ENCODE measurements at places on chromosomes 4 and X. TPM values are rescaled to one million over a fixed set of nuclear protein-coding genes. Genes with fewer than 3 reads are reported as not detected.

- no peaks in the 10 kb centered on the region for H3K27me3 ChIP-seq
- no peak overlapping the region for H3K4me3 ChIP-seq
- no peaks in the 10 kb centered on the region for H3K4me1 ChIP-seq
- H3K36me3 ChIP-seq: no peaks in the 10 kb centered on the region
- no peak for DNase-seq
- H3K27ac ChIP-seq: no peak overlapping the region
These were observed 18.3 kb upstream of the HHIP start for GRCh38 chr4:144627663-144628076.

GRCh38 chr4:128521648-128522111, 234.1 kb upstream of the PGRMC2 start:
- no peak overlapping the region for H3K27ac ChIP-seq
- no peaks in the 10 kb centered on the region for H3K27me3 ChIP-seq
- H3K4me3 ChIP-seq: no peak overlapping the region
- peaks cover 39% of the 10 kb centered on the region for H3K4me1 ChIP-seq

- H3K4me1 ChIP-seq: peaks cover 2% of the 10 kb centered on the region
- DNase-seq: no peak
- H3K27ac ChIP-seq: no peak overlapping the region
- H3K27me3 ChIP-seq: peaks cover 6% of the 10 kb centered on the region
- no peaks in the 10 kb centered on the region for H3K36me3 ChIP-seq
These were observed 7.1 kb upstream of the CYTL1 start for GRCh38 chr4:5026371-5026770.

GRCh38 chr4:46927201-46927600, 18.2 kb upstream of the COX7B2 start:
- no peaks in the 10 kb centered on the region for H3K36me3 ChIP-seq
- H3K27ac ChIP-seq: no peak overlapping the region
- H3K4me3 ChIP-seq: no peak overlapping the region
- no peak for DNase-seq
- H3K27me3 ChIP-seq: no peaks in the 10 kb centered on the region

GRCh38 chr4:56959100-56959499, 18.3 kb downstream of the NOA1 start:
- H3K27ac ChIP-seq: no peak overlapping the region
- no peaks in the 10 kb centered on the region for H3K36me3 ChIP-seq
- peaks cover 6% of the 10 kb centered on the region for H3K4me1 ChIP-seq
- DNase-seq: peak; percentile 24
- no peaks in the 10 kb centered on the region for H3K27me3 ChIP-seq

The LARP7 gene
- 38.8 TPM for total RNA-seq

DNA sequence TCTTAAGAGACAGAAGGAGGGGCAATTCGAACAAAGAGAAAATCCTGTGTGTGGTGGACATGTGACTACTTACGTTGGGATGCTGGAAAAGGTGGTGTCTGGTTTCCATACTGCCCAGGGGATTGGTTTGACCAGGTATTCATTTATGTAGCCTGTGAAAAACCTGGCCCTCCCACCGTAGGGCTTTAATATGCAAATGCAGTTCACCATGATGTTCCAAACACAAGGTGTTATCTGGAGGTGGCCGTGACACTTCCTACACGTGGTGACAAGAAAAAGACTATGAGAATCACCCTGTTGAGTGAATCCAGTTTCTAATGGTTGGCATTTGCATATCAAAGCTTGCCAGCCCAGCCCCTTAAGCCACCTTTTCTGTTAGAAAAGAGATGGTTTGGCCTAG, 27.9 kb downstream of the UGT2B4 start:
- DNase-seq: no peak
- no peaks in the 10 kb centered on the region for H3K4me1 ChIP-seq
- H3K27ac ChIP-seq: no peak overlapping the region
- no peak overlapping the region for H3K4me3 ChIP-seq

The ZMAT1 gene
- total RNA-seq: 0.51 TPM

DNA sequence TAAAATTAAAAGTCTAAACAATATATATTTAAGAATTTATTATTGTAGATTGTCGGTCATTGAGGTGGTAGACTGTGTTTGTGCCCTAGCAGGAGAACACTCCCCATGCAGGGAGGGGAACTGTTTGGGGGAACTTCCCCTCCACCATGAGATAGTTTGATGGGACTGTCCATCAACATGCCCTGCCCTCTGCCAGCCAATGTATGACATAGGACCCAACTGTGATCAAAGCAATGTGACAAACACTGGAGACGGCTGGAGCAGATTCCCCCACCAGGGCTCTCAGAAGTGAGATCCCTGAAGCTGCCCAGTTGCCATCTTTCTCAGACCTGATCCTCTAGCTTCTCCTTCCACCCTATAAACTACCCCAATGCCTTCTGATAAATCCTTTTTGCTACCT, 44.9 kb downstream of the SH3KBP1 start:
- H3K27ac ChIP-seq: no peak overlapping the region
- H3K27me3 ChIP-seq: no peaks in the 10 kb centered on the region
- no peak overlapping the region for H3K4me3 ChIP-seq
- no peaks in the 10 kb centered on the region for H3K36me3 ChIP-seq
- no peaks in the 10 kb centered on the region for H3K4me1 ChIP-seq

The SPP1 gene
- total RNA-seq: 0.26 TPM

The SLC4A4 gene
- 9.8 TPM for total RNA-seq

The FGB gene
- not detected for total RNA-seq

GRCh38 chrX:46642145-46642544, 68.6 kb downstream of the CHST7 start:
- H3K4me3 ChIP-seq: no peak overlapping the region
- H3K4me1 ChIP-seq: no peaks in the 10 kb centered on the region
- peak; percentile 62 for DNase-seq
- H3K27me3 ChIP-seq: no peaks in the 10 kb centered on the region
- no peak overlapping the region for H3K27ac ChIP-seq

The NAP1L2 gene
- 3.6 TPM for total RNA-seq

GRCh38 chrX:13763489-13763888, 28.9 kb downstream of the OFD1 start:
- peak; percentile 38 for DNase-seq
- H3K4me1 ChIP-seq: no peaks in the 10 kb centered on the region
- no peak overlapping the region for H3K4me3 ChIP-seq
- H3K27me3 ChIP-seq: no peaks in the 10 kb centered on the region

The FOXP3 gene
- total RNA-seq: under 0.01 TPM

The SOWAHD gene
- 0.26 TPM for total RNA-seq

DNA sequence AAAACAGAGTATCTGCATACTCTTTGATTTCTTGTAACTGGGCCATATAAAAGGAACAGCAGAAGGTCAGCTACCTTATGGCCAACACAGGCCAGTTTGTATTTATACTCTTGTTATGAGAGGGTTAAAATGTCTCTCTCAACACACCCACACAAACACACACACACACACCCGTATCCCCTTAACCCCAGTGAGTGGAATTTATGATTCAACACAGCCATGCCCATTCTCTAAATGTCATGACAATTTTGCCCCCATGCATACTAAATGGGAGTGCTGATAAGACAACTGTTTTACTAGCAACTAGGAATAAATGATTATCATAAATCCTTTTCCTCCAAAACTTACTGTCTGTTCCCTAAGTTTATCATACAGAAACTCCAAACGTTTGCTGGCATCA, 22.1 kb upstream of the SCD5 start:
- no peaks in the 10 kb centered on the region for H3K4me1 ChIP-seq
- no peaks in the 10 kb centered on the region for H3K27me3 ChIP-seq
- peaks cover 20% of the 10 kb centered on the region for H3K36me3 ChIP-seq
- no peak for DNase-seq

GRCh38 chr4:105551965-105552746, at the start of gene ARHGEF38:
Gene ARHGEF38 (plus strand): TSS chr4:105552620. CDS start chr4:105552766, 146 bp downstream.
- H3K4me3 ChIP-seq: no peak within 1 kb of the TSS
- DNase-seq: peak; percentile 2
- H3K27ac ChIP-seq: no peak within 1 kb of the TSS
- no peaks in the 10 kb centered on the region for H3K4me1 ChIP-seq
- H3K36me3 ChIP-seq: no peaks in the 10 kb centered on the region
- no peaks in the 10 kb centered on the region for H3K27me3 ChIP-seq
